ENCODE measurements at places on chromosomes 4 and X. TPM values are rescaled to one million over a fixed set of nuclear protein-coding genes. Genes with fewer than 3 reads are reported as not detected.
A peak's percentile ranks its signal among the peaks of the same experiment; 100 is the strongest.

GRCh38 chr4:26073886-26074560 lies 160.0 kb downstream of the SMIM20 start:
- DNase-seq: no peak

CFAP99 gene
- 41.2 TPM for total RNA-seq

GRCh38 chr4:62835631-62836030 lies 1573.6 kb downstream of the TECRL start:
- no peak for DNase-seq

DNA sequence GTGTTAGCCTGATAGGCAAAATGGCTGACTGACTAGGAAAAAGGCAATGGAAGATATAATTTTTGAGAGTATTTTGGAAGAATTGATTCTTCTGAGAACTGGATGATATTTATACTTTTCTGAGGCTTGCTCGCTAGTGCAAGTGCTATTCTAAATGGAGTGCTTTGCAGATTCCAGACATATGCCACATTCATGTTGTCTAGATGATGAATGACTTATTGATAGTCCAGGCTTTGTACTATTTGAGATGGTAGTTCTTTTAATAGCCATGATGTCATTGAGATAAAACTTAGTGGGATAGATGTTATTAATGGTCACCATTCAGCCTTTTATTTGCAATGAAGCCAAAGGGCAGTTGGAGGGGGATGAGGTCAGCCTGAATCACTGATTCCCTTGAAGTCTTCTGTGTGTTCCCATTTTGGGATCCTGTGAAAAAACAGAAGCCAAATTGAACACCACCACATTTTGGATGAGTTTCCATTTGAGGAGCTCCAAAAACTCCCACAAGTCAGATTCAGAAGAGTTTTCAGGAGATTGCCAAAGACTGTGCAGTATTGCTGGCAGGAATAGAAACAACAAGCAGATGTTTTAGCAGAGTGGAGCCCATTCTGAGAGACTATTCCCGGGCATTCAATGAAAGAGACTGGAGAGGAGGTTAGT lies 184.1 kb downstream of the IL1RAPL2 start:
- DNase-seq: no peak

GRCh38 chr4:10925996-10926395 lies 241.4 kb upstream of the CLNK start:
- DNase-seq: no peak

INTU gene
- total RNA-seq: 27.3 TPM

DNA sequence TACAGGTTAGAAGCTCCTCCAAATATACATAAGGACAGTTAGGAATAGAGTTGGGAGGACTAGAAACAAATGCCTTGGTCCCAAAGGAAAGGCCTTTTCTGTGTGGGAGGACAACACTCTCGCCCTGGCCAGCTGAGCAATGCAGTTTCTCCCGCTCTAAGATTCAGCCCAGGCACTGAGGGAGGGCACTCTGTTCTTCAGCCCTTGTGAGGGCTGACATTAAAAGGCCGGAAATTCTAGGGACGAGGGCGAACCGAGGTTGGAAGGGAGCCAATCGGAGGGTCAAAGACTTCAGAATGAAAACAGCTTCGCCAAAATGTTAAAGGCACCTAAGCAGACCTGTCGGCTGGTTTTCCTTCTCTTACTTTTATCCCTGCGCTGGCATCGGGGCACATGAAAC lies 2.9 kb upstream of the PTCHD1 start:
- no peak for DNase-seq

DNA sequence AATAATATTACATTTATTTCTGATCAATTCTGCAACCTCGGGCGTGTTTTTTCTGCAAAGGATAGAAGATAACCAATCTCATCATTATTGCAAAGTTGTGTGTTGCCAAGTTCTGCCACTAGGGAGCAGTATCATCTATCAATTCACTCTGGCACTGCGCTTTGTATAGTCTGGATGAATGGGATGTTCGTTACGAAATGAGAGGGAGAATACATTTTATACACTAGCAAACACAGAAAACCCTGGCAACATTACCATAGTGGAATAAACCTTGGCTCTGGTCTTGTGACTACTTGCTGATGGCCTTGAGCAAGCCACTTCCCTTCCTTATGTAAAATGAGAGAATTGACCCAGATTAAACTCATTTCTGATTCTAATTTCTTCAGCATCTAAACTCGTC lies 97.5 kb upstream of the ZNF518B start:
- peak; percentile 81 for DNase-seq

DNA sequence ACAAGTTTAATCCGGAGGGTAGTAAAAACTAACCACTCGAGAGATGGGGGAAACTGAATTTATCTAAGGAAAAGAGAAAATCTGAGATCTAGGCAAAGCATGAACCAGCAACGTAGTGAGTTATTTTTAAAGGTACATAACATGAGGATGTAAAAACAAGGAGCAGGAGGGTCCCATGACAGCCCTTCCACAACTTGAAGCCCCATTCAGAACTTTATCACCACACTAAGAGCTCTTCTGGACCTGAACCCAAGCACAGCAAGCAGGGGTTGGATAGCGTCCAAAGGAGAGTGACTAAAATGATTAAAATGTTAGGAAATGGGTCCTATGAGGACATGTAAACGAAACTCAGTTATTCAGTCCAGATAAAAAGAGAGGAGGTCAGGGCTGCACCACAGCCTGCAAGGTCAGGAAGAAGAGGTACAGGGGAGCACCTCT lies 16.2 kb downstream of the SH3RF1 start:
- peak; percentile 43 for DNase-seq

DNA sequence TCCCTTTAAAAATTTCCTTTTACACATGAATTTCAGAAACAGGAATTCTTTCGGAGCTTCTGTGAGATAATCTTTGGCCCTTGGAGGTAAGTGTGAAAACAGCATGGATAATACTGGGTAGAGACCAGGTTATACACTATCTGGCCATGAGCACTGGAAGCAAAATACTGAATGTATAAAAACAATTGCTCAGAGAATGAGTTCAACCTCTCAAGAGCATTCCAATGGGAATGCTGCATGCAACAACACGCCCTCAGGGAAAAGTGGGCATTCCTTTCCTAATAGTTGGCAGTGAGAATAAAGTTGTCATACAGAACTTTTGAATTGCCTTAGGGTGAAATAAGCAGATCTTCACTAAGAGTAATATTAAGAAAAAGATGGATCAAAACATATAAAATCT lies 574.8 kb upstream of the DIPK2B start:
- DNase-seq: no peak

GRCh38 chr4:6771229-6771671 lies 11.3 kb upstream of the KIAA0232 start:
- DNase-seq: no peak

DNA sequence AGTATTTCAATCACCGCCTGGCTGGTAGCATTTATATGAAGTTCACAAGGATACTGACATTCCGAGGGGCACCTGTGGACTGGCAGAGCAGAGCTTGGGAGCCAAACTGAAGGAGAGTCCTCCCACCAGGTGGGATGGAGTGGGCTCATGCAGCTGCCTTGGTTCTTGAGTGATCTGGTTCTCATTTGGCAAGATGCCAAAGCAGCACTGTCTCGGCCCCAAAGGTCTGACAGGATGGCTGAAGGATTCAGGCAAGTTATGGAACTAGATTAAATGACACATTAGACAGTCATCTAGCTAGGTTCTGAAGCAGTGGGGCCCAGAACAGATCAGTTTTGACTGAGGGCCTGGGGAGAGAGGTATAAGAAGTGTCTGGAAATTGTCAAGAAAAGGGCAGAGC lies 3.2 kb downstream of the FGF16 start:
- no peak for DNase-seq

- no peak for DNase-seq
Observed at GRCh38 chrX:137545711-137546651, 19.9 kb upstream of the ZIC3 start.

DNA sequence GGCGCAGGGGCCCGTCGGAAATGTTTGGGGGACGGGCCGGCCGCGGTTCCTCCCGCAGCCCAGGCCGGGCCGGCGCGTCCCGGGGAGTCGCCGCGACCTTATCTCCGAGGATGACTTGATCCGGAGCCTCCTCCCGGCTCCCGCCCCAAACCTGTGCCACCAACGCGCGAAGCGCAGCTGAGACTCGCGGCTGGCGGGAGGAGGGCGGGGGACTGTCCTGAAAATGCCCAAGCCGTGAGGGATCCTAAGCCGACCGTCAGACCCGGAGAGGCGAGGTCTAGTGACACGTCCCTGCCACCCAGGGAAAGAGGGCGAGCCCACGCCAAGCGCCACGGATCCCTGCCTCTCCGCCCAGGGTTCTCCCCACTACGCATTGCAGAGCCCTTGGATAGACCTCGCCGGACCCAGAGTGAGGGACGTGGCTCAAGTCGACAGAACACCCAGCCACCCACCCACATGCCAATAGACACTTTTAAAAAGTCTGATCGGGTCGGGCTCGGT lies 26.9 kb downstream of the UTP14A start:
- peak; percentile 28 for DNase-seq

CYSLTR1 gene
- 0.19 TPM for total RNA-seq

GRCh38 chr4:163263606-163264005 lies 68.8 kb downstream of the NPY1R start:
- no peak for DNase-seq

GRCh38 chrX:22399437-22400192 lies 126.9 kb downstream of the CBLL2 start:
- DNase-seq: no peak

DNA sequence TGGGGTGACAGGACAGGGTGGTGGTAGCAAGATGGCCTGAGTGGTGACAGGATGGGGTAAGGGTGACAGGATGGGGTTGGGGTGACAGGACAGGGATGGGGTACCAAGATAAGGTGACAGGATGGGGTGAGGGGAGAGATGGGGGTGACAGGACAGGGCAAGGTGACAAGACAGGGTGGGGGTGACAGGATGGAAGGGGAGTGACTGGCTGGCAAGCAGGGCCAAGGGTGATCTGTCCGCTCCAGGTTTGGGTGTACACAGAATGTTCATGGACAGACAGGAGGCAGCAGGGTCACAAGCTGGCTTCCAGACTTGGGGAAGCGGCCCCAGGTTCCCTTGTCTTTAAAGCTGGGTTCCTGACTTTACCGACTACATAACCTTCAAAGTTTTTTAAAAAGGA lies 23.3 kb downstream of the RNF212 start:
- DNase-seq: no peak

TXK gene
- 3.6 TPM for total RNA-seq

DNA sequence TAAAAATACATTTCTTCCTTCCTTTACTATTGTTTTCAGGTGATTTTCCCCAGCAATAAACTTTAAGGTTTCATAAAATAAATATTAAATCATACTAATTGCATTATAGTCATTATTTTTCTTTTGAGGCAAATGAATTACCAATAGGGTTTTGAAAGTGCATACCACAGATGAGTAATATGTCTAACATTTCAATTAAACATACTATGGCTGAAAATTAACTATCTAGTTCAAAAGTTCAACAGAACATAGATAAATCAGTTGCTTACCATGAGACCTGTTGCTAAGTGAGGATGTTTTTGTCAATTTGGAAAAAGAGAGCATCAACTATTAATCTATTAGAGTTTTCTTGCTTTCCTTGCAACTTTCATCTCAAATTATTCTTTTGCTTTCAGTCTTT lies 35.0 kb downstream of the NPY5R start:
- no peak for DNase-seq

- no peak for DNase-seq
Observed at GRCh38 chr4:119946359-119946758, 120.3 kb downstream of the MAD2L1 start.

- DNase-seq: no peak
Observed at GRCh38 chr4:102345795-102346100, 466 bp upstream of the SLC39A8 start.

MAGEC1 gene
- total RNA-seq: 10.0 TPM

DNA sequence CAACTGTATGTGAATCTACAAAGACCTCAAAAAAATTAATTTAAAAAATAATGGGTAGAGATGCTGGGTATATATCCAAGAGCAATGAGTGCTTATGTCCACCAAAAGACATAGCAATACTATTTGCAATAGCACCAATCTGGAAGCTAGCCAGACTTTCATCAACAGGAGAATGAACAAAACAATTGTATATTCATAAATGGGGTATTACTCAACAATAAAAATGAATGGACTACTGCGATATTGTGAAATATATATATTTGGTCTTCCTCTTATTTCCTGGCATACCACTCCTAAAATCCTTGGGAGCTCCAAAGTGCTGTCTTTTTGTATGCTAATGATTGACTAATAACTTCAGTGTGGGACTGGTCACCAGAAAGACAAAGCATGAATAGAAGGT lies 77.5 kb downstream of the MSN start:
- DNase-seq: no peak

PLA2G12A gene
- total RNA-seq: 12.2 TPM

DNA sequence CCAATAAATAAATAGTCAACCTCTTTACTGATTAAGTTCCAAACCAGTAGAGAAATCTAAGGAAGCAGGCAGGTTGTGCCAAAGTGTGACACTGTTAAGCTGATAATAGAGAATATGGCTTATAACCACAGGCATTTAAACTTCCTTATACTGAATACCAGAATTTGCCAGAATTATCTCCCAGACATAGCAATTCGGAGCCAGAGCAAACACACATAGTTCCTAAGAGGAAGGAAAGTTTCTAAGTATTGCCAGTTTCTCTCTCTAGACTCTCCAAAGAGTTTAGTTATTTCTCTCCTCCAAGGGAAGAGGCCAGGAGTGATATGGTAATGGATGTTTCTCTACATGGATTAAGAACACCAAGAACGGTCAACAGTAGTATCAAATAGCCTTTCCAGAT lies 191.7 kb upstream of the CPEB2 start:
- DNase-seq: no peak

DNA sequence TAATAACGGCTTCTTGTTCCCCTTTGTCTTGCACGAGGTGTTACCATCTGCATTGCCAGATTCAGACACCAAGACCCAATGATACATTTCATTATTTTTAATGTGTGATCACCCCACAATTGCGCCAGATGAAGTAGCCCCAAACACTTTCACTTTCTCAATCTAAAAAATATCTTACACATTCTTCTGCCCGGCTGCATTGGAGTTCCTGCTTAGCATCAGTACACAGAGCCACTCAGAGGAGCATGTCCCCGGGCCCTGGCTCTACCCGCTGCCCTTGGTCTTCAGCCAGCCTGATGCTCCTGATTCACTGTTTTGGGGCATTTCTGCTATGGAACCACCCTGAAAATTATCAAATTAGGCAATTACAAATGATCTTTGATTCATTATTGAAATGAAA lies 66.0 kb upstream of the TENM3 start:
- DNase-seq: no peak

MAGEE1 gene
- total RNA-seq: 1.9 TPM

- no peak for DNase-seq
Observed at GRCh38 chr4:102781570-102781969, 20.8 kb upstream of the MANBA start.

- DNase-seq: no peak
Observed at GRCh38 chr4:27366104-27366823, 505.6 kb downstream of the STIM2 start.
